ENCODE measurements at places on chromosomes 3 and 15.

DNA sequence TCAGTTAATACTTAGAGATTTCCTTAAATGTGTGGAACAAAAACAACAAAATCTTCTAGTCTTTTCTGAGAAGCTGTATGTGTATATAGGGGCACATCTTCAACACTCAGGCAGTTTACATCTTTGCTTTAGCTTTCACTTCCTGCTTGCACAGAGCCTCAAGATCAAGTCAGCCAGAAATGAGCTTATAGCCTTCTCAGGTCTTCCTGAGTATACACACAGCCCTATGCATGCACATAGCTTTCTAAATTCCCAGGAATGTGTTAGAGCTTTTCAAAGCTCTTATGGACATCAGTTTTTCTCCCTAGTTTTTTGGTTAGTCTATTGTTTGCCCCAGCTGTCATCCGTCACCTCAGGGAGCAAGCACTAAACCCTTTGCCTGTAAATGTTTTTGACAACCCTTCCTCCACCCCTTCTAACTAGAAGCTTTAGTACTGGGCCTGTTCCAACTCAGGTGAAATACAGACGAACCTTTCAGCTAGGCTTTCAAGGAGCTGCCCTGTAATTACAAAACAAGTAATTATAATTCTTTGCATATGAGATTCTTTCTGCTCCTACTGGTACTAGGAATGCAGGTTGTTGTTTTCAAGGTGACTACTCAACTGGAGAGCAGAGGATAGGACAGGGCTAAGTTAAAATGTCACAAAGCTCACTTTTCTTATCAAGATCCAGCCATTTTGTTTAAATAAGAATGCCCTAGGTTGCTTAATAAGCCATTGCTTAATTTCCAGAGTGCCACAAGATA is 22.6 kb upstream of the MTMR10 start:
- no peak for DNase-seq

GRCh38 chr3:45832699-45833098 is 9.2 kb downstream of the LZTFL1 start:
- DNase-seq = peak; percentile 10

DNA sequence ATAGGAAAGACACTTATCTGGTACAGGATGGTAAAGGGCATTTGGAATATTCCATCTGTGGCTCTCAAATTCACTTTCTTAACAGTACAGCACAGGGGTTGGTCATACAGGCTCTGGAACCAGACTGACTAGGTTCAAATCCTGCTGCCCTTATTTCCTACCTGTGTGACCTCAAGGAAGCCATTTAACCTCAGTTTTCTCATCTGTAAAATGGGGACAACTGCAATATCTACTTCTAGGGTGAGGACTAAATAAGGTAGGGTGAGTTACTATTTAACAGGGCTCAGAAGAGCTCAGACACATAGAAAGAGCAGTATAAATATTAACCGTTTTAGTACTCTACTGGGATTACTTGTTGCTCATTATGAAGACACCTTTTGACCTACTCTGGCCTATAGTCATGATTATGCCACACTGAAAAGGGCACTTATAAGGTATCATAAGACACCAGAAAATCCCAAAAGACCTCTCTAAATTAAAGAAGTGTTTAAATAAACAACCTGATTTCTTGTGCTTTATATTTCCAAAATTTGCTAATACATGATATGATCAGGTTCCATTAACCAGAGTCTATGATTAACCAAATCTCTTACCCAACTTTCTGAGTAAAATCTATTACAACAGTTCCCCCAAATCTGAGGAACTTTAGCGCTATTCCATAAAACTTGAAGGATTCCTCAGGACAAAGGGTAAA is 6.5 kb downstream of the RFTN1 start:
- DNase-seq = no peak

DNA sequence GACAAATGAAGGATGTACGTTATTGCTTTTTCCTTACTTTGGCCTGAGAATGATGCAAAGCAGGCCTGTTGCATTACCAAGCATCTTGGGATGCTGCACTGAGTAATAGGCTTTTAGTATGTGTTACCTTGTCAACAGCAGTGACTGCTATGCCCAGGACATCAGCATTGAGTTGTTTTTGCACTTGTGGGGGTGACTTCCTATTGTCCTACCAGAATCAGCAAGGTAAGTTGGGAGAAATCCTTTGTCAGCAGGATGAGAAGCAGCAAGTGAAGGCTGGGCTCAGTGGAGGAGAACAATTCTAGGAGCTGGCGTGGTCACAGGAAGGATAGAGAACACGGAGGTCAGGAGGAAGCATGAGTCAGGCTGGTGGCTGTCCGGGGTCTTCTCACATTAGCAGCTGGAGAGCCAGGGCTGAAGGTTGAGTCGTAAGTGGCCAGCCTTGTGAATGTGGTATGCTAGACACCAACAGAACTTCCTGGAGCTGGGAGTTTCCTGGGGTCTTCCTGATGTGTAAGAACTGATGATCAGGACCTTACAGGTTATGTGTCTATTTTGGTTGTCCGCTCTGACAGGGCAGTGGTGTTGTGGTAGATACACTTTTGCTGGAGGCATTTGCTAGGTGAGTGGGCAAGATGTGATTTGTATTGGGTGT is 142.7 kb downstream of the FNDC3B start:
- DNase-seq = peak; percentile 73

GRCh38 chr3:150890295-150890694 is 14.9 kb downstream of the MINDY4B start:
- peak; percentile 59 for DNase-seq

- DNase-seq = no peak
These were observed 28.7 kb upstream of the DAZL start for GRCh38 chr3:16633948-16634347.

GRCh38 chr15:40016224-40016865 is 22.6 kb downstream of the SRP14 start:
- DNase-seq = peak; percentile 68

DNA sequence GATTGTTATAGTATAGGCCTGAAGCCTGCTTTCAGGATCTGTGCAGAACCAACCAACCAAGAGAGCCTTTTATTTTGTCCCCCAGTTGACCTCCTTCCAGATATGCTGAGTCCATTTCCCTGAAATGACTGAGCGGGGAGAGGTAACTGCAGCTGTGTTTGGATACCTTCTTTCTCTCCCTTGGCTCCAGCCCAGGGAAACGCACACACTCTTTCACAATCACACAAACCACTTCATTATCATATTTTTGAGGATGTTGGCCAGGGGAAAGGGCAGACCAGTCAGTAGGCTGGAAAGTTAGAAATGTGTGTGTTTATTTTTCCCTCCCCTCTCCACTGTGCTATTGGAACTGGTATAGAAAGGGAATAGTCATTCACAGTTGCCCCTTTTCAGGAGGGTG is 417.7 kb upstream of the TBL1XR1 start:
- DNase-seq = peak; percentile 62

GRCh38 chr3:40102182-40102581 is 207.3 kb upstream of the EIF1B start:
- no peak for DNase-seq

- peak; percentile 53 for DNase-seq
These were observed 23.8 kb downstream of the NANOGP8 start for GRCh38 chr15:35061161-35061824.

DNA sequence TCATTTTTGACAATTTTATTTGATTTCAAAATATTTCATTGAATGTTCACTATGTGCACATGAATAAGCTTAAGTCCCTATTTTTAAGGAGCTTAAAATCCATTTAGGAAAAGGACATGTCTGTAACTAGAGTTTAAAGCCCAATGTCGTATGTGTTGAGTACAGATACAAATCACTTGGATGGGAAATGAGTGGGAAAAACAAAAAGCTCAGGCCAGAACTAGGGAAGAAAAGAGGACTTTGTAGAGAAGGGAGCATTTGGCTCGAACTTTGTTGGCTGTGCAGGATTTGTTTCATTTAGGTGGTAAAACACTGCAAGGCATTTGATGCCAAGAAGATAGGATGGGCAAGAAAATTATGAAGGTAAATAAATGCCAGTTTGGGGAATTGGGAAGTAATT is 653.1 kb upstream of the KCNMB2 start:
- no peak for DNase-seq

DNA sequence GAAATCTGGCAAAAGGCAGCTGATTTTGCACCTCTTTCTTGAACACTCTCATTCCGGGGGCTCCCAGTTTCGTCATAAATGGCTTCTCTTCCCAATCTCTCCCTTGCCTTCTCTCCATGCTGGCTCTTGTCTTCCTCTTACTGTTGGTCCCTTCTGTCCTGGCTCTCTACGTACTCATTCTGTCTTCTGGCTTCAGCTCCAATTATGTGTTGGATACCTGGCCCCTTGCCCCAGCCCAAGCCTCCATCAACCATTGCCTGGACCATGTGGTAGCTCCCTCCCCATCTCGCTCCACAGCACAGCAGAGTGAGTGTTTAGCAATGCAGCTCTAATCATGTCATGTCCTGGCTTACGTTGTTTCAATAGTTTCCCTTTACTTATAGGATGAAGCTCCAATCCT is 21.7 kb upstream of the KY start:
- DNase-seq = no peak

GRCh38 chr15:51024735-51025453 is 69.8 kb downstream of the TNFAIP8L3 start:
- DNase-seq = peak; percentile 44

- no peak for DNase-seq
These were observed 111.4 kb downstream of the WNT7A start for GRCh38 chr3:13768453-13768852.

GRCh38 chr3:29456901-29457300 is 176.0 kb downstream of the RBMS3 start:
- DNase-seq = no peak

DNA sequence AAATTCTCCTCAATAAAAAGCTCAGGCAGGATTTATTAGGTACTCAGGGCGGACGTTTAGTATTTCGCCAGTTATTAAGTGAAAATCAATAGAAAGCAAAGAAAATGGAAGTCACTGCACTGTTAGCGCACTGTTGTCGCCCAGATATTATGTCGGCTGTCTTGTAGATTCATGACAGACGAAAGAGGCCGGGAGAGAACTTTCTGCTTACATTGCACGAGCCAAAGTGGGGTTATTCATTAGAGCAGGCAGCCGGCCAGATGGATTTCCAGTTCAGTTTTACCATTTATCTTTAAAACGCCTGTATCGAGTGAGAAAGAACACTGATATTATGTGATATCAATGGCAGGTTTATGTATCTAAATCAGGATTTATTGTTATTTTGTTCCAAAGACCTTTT is 866.0 kb upstream of the NR2F2 start:
- no peak for DNase-seq

- DNase-seq = no peak
These were observed 278.0 kb upstream of the NECTIN3 start for GRCh38 chr3:110793611-110794010.

DNA sequence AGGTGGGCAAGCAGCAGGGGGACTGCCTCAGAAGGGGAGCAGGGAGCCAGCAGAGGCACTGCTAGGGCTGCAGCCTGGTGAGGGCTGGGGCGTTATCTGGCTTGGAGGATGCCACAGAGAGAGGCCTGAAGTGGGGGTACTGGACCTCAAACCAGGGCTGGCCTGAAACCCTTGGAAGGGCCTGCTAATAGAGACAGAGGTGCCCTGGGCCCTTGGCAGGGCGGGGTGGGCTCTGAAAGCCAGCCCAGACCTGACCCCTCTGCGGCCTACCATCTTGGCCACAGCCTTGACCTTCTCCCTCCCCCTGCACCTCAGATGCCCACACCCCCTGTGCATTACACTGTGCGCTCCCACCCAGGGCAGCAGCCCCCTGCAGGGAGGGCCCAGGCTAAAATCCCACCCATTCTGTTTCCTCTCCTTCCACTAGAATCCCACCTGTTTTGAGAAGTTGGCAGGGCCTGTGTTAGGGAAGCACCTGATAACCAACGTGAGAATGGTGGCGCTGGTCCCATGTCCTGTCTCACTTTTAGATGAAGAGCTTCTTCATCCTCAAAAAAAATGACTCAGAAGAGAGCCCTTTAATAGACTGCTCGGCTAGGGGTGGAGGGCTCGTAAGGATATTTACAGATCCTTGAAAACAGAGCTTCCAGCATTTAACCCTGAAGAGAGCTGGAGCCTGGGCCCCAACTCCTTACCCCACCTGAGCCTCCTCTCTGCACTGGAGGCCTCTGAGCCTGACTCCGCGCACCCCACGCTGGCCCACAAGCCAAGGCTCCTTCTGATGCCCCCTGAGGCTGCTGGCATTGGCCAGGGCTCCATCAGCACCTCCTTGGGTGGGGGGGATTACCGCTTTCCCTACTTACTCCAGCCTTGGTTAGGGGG is 29.8 kb downstream of the LOXL1 start:
- peak; percentile 46 for DNase-seq

DNA sequence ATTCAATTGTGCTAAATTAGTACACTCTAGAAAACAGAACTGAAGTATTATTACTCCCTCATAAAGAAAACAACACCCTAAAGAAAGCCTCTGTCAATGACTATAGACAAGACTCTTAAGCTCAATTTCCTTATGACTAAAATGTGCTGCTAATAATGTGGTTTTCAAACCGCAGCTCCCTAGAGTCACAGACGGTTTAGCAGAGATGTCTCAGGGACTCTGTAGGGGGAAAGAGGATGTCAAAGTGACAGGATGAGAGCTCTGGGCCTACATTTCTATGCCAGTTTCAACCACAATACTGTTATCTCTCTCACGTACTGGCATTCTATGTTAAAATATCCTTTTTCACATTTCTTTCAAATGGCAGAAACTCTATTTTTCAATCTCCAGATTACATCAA is 37.6 kb upstream of the WDR49 start:
- DNase-seq = no peak

DNA sequence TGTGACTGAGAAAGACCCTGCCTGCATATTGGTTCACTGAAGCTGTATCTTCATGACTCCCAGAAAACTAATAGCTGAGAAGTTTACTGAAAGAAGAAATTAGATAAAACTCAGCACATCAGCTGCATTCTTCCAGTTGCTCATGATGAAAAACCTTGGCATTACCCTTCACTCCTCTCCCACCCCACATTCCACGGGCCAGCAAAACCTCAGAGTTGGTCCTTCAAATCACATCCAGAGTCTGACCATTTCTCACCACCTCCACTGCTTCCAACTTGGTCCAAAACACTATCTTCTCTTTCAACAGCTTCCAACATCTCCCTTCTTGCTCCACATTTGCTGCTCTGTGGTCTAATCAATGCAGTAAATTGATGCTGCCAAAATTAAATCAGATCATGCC is 97.1 kb downstream of the CD47 start:
- DNase-seq = peak; percentile 78

GRCh38 chr15:73677146-73677607 is 7.0 kb upstream of the CD276 start:
- DNase-seq = peak; percentile 72

DNA sequence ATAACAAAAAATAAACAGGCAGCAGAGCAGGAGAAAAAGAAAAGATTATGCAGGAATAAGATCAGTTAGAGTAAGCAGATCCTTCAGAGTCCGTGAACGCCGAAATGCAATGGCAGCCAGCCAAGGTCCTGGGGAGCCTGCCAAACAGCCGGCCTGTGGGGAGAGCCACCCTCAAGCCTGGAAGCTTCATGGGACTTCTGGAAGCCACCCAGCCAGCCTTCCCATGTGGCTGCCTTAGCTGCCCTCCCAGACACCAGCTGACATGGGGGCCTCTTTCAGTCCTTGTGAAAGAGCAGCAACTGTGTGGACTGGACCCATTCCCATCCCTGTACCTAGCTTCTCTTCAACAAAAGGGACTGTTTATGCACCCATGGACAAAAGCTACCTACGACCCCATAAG is 64.9 kb upstream of the RAD18 start:
- peak; percentile 35 for DNase-seq
